ENCODE measurements at places on chromosomes 3 and 15. TPM values are rescaled to one million over a fixed set of nuclear protein-coding genes. Genes with fewer than 3 reads are reported as not detected.

TNNC1 gene
- total RNA-seq, result 8,054 TPM

TOPAZ1 gene
- not detected for total RNA-seq

ZNF502 gene
- 3.9 TPM for total RNA-seq

CTDSPL2 gene
- 19.0 TPM for total RNA-seq

PPM1L gene
- total RNA-seq, result 28.8 TPM

INAFM2 gene
- 40.0 TPM for total RNA-seq
